ENCODE measurements at places on chromosomes 16 and 17.

- no peak for DNase-seq
Observed at GRCh38 chr16:22098405-22099255, 6.3 kb downstream of the VWA3A start.

DNA sequence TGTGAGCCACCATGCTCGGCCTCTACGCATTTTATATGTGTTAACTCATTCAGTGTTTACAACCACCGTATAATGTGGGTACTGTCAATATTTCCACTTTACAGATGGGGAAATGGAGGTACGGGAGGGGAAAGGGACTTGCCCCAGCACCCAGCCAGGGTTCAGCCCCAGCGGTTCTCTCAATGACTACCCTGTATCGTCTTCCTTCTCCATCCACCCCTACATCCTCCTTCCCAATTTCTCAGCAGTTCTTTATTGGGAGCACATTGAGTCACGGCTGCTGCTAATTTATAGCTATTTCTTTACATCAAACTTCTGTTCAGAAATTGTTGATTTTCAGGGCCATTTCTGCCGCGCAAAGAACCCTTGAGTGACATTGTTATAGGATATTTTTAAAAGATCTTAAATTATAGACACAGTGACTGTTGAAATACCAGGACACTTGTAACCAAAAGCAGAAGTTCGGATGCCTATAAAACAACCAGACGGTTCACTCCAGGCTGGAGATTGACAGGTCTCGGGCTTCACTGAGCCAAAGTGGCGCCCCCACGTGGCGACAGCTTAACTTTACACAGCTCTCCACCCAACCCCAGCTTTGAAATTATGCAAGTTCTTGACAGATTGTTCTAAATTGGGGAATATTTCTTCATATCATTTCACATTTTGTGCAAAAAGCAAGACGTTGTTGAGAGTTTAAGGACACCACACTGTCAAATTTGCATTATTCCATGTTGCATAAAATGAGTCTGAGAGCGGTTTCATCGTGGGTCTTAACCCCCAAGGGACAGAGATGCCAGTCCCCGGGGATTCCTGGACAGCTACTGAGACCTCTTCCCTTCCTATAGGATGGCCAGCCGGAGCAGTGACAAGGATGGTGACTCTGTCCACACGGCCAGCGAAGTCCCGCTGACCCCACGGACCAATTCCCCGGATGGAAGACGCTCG is 11.8 kb downstream of the SYT17 start:
- DNase-seq = peak; percentile 43

DNA sequence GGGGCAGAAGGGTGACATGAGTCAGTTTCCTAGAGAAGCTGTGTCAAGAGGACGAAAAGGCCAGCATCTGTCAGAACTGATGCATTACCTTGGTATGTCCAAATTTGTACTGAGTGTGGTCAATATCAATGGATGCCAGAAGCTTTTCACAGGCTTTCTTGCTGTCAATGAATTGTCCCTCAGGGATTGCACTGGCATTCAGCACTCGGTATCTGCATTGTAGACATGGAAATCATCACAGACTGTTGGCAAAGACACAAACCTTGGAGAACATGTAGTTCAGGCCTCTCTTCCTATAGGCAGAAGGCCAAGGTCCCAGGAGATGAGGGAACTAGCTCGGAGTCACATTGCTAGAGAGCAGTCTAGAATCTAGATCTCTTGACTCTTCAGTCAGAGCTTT is 16.6 kb downstream of the MYH3 start:
- DNase-seq = no peak

GRCh38 chr17:13135506-13135905 is 117.7 kb upstream of the ELAC2 start:
- DNase-seq = no peak

GRCh38 chr17:32349503-32349853 is 479 bp upstream of the ZNF207 start:
- DNase-seq = no peak

DNA sequence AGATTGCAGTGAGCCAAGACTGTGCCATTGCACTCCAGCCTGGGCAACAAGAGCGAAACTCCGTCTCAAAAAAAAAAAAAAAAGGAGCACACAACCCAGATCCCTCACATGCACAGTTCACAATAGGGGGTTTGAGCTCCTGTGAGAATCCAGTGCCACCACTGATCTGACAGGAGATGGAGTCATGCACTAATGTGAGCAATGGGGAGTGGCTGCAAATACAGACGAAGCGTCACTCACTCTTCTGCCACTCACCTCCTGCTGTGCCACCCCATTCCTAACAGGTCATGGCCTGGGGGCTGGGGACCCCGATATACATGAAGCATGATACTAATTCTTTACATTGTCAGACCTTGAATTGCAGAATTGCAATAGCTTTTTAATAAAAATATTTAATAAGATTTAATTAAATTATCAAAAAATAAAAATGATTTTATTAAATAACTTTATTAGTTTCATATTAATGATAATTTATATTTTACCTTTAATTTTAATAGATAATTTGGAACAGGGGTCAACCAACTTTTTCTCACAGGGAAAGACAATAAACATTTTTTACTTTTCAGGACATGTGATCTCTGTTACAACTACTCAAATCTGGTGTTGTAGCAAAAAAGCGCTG is 171.4 kb downstream of the COPRS start:
- DNase-seq = no peak

DNA sequence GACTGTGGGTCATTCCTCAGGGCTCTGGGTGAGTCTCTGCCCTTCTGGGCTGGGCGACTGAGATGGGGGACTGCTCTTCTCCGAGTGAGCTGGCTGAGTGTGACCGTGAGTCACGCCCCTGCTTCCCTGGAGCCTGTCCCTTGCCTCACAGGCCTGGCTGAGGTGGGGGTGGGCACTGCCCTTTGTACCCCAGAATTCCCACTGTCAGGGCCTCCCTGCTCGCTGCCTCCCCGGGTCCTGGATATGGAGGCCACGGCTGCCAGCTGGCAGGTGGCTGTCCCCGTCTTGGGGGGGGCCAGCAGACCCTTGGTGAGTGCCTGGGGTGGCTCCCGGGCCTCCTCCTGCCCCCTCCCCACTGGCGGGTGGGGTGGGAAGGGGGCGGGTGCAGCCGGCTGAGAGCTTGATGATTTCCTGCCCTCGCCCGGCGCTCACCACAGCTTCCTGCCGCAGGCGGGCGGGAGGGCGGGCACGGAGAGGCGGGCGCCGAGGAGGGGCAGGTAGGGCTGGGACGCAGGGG is at the start of gene LAT:
Gene LAT (plus strand): TSS at position 434 of the 517 bp plus-strand sequence. CDS start 366 bp downstream, outside the sequence.
- DNase-seq = peak; percentile 69

DNA sequence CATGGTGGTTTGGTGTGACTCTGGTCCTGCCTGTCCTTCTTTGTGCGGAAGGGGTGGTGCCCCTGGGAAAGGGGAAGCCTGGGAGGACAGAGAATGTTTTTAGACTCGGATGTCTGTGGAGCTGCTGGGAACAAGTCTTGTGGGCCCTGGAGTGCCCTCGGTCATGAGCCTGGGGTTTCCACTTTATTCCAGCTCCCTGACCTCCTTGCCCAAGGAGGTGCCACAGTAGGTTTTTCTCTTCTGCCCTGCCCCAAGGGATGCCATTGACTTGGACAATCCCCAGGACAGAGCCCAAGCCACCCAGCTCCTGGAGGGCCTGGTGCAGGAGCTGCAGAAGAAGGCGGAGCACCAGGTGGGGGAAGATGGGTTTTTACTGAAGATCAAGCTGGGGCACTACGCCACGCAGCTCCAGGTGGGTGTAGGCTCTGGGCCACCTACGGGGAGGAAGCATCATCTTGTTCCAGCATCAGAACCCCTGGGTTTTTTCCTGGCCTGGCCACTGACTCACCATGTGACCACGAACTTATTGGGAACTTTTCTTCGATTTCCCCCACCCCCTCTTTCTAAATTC is 1.4 kb downstream of the STAT5A start:
- DNase-seq = peak; percentile 72

DNA sequence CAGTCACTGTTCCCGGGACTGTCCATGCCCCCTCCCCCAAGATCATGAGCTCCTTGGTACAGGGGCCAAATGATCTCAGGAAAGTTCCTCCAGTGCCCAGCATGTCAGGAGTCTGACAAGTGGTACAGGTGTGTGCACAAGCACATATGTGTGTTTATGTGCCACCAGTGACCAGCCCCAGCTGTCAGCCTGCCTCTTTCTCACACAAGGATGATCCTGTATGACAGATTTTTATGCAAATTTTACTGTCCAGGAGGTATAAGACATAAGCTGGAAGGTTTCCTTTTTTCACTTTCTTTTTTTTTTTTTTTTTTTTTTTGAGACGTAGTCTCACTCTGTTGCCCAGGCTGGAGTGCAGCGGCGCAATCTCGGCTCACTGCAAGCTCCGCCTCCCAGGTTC is 31.4 kb upstream of the GFOD2 start:
- no peak for DNase-seq

GRCh38 chr17:50027881-50028735 is 27.8 kb upstream of the ITGA3 start:
- no peak for DNase-seq

DNA sequence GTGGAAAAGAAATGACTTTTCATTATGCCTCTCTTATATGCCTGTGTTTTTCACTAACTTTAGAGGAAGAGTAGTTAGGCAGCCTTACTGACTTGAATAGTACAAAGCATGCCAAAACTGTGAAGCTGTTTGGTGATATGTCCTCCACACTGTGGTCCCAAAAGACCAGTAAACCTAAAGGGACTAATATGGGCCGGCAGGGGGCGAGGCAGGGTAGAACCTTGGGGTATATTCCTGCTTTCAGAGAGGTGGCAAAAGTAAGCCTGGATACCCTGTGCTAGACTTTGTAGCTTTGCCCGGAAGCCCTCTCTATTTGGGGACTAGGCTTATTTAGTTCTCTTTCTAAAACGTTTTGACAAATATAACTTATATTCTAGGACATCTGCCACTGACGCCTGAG is 36.5 kb upstream of the VWA3A start:
- no peak for DNase-seq

- no peak for DNase-seq
Observed at GRCh38 chr17:3658784-3659449, 9.5 kb downstream of the TAX1BP3 start.

DNA sequence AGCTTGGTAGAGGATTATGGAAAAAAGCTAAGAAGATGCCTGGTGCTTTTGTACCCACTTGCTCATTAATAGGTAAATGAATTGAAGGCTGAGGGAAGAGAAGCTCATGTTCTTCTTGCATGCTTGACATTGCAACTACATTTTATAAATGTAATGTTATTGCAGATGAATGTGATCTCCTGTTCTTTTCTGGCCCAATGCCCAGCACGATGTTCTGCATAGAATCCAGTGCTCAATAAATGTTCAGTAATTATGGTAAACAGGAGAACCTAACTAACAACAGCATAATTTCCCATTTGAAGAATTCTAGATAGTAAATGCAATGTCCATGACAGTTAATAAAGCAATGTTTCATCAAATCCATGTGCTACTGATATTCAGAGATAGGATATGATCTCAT is 638.2 kb upstream of the SOX9 start:
- DNase-seq = no peak

DNA sequence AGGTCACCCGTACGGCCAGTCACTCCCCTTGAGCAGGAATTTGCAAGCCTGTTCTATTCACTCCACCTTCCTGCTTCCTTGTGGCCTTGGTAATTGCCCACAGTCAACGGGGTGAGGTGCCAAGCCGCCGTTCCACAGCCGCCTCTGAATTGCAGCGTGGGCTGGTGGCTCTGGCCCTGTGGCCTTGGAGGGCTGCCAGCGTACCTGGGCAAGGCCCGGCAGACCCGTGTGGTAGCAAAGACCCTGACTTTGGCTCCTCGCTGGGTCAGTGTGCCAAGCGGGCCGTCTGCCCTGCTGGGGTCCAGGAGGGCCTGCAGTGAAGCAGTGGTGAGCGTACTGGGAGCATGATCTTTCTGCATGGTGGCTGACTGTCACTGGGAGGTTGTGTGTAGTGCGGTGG is 3.6 kb downstream of the BANP start:
- no peak for DNase-seq

- DNase-seq = no peak
Observed at GRCh38 chr17:8938933-8939332, 26.6 kb downstream of the PIK3R5 start.

Data from stimulated activated CD4-positive, alpha-beta T cell treated with anti-CD3 and anti-CD28 coated beads, Interleukin-1b, Interleukin-23, amount 100 ng/mL, for 48 hours (primary cell).